CD4-positive, alpha-beta T cell treated with Interleukin-17A for 1 hour (primary cell): ENCODE measurements at places on chromosomes 11 and 22.

GRCh38 chr11:95698676-95699557 is 90.7 kb downstream of the FAM76B start:
- DNase-seq, result no peak

DNA sequence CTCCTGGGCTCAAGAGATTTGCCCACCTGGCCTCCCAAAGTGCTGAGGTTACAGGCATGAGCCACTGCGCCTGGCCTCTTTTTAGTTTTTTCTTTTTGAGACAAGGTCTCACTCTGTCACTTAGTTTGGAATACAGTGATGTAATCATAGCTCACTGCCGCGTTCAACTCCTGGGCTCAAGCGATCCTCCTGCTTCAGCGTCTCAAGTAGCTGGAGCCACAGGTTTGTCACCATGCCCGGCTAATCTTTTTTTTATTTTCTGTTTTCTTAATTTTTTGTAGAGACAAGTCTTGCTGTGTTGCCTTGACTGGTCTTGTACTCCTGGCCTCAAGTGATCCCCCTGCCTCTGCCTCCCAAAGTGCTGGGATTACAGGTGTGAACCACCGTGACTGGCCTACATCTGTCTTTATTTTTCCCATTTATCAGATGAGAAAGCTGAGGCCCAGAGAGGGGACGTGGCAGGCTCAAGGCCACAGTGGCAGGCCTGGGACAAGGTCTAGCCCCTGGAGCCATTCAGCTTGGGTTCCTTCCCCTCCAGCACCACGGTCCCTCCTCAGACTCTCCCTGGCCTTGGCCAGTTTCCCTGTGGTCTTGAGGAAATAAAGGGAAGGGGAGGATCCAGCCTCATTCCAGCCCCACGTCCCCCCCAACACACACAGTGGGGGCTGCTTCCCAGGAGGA is 2.8 kb upstream of the KDELR3 start:
- no peak for DNase-seq

GRCh38 chr11:120811199-120811598 is 212.7 kb upstream of the TBCEL start:
- no peak for DNase-seq

DNA sequence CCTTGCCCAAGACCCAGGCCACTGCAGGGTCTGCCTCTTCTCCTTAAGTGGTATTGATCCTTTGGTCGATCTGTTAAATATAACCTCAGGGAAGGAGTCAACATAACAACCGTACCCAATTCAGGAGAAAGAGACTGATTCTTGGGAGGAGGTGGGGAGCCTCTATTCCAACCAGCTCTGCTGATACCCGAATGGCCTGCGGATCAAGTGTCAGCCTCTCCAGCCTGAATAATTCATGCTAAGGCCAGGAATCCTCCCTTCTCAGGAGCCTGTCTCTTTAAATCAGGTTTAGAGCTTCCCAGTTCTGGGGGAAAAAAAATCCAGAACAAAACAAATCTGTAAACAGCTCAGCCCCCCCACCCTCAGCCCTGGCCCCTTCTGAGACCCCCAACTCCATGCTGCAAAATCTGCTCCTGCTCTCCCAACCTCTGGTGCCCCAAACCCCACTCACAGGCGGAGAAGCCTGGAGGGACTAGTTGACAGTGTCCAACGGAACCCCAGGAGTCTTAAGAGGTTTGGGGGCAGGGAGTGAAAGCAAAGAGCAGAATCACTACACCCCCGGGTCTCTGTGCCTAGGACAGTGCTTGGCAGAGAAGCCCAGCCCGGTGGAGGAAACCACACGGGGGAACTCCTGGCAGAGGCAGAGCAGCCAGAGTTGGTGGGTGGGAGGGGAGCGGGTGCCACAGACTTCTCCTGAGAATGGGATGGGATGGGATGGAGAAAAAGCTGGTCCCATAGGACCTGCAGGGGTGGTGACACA is 863 bp upstream of the TPBGL start:
- no peak for DNase-seq

GRCh38 chr22:25176799-25177198 is 22.9 kb upstream of the CRYBB3 start:
- no peak for DNase-seq

GRCh38 chr11:72430741-72431570 is 3.4 kb downstream of the CLPB start:
- DNase-seq, result peak; percentile 54

DNA sequence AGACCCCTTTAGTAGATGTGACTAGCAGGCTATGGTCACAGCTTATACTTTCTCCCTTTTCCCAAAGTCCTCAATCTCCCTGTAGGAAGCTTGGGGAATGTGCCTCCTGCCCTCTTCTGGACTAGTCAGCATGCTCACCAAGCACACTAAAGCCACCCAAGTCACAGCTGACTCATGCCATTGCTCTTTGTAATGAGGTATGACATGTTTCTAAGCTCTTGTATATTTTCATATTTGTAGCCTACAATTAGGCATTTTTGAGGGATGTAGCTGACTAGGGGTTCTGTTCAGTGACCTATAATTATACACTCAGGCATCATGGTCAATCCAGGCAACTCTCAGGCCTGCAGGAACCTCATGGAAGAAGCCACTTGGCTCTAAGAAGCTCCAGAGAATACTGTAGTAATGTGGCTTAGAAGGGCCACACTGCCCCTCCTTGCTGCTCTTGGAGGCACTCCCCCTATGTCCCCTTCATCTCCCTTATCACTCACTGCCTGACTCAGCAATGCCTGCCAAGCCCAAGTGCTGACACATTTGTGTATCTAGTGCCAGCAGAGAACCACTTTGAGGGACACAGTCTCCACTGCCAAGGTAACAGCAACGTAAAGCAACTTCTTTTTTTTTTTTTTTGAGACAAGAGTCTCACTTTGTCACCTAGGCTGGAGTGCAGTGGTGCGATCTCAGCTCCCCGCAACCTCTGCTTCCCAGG is 86.2 kb downstream of the RPL27A start:
- DNase-seq, result no peak

DNA sequence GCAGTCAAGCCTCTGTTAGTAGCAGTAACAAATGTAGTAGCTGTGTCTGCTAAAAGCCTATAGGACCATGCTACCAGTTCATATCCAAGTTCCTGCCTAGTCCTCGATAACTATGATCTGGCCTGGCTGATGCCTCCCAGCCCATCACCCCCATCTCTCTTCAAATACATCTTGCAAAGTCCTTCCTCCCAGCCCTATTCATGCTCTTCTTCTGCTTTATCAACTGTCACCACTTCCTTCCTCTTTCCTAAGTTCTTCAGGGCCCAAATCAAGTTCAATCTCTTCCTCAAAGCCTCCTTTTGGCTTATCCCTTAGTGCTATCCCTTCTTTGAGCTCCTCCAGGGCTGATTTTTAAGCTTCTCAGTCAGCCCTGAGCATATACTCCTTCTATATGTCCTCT is 150.9 kb upstream of the THY1 start:
- no peak for DNase-seq

GRCh38 chr11:117572129-117572528 is 224.9 kb downstream of the DSCAML1 start:
- DNase-seq, result no peak

DNA sequence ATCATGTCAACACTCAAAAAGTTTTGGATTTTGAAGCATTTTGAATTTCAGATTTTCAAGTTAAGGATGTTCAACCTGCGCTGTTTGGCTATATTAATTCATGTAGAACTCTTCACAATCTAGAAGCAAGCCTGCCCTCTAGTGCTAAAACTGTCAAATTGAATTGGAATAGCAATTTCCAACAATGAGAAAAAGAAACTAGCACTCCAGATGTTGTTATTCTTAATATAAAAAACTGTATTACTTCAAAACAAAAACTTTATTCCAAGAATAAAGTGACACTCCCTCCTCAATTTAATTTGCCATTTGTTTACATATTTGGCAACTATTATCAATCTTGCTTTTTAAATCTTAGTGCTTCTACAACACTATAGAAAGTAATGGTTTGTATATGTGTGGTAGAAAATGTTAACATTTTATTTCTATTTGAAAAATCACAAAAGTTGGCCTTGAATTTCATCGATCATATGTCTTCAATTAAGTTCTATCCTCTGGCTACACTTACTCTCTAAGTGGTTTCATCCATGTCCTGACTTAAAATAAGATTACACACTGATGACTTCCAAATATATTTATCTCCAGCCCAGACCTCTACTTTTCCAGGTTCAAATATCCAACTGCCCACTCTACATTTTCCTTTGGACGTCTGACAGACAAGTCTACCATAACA is 36.6 kb downstream of the DCUN1D5 start:
- peak; percentile 50 for DNase-seq

GRCh38 chr22:50057278-50058060 is 629 bp downstream of the TTLL8 start:
- DNase-seq, result no peak

GRCh38 chr11:118596224-118597146 is 10.9 kb upstream of the PHLDB1 start:
- no peak for DNase-seq

- DNase-seq, result no peak
Measured at GRCh38 chr22:31616315-31616980, 45.6 kb downstream of the PISD start.

DNA sequence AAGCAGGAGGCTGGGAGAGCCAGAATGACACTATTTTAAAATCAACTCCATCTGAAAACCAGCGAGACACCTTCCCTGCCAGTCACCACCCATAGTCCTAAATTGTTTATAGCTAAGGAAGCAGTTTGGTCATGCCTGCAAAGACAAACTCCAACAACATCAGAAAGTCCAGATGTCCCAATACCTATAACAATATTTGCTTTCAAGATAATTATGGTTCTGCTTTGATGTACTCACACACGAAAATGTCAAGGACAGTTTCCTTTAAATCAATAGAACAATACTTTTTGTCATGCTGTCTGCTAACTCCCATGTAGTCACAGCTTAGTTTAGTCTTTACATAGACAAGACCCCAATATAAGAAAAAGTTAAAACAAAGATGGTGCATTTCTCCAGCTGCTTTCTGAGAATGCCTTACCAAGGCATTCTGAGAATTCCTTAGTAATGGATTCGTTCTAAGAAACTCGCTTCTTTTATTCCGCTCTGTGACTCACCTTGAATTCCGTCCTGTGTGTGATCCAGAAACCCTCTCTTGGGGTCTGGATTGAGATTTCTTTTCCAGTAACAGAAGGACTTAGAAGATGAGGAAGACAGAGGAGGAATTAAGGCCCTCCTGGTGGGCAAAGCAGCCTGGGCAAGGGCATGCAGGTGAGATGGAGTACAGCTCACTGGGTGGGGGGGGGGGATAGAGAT is 9.6 kb upstream of the SCGB2A2 start:
- DNase-seq, result no peak

GRCh38 chr22:20744456-20744855 is 29.5 kb upstream of the SERPIND1 start:
- DNase-seq, result no peak
